ENCODE measurements at places on chromosomes 5 and 9.
A peak's percentile ranks its signal among the peaks of the same experiment; 100 is the strongest.

- DNase-seq, result peak; percentile 70
Observed at GRCh38 chr9:33619666-33620404, 95.8 kb downstream of the ANKRD18B start.

- no peak for DNase-seq
Observed at GRCh38 chr9:88043647-88044046, 69.3 kb upstream of the CDK20 start.

DNA sequence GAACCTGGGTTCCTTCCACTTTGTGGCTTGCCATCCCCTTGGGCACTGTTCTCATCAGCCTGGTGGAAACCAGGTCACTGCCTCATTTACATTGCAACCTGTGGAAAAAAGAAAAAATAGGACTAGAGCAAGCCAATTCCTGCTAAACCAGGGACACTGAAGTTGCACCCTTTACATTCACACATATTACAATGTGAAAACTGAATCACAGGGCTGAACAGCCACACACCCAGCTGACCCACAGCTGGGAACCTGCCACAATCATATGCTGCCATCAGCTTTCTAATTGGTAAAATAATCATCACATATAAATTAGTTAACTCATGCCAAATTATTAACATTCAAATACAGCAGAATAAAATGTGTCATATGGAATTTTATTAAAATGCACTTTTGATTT, 94.5 kb downstream of the CDH6 start:
- DNase-seq, result no peak

- DNase-seq, result no peak
Observed at GRCh38 chr5:146956217-146956616, 77.7 kb upstream of the PPP2R2B start.

GRCh38 chr9:127183814-127184582, 61.6 kb upstream of the ANGPTL2 start:
- DNase-seq, result no peak

GRCh38 chr5:11130131-11130530, 369.1 kb upstream of the DAP start:
- DNase-seq, result no peak

DNA sequence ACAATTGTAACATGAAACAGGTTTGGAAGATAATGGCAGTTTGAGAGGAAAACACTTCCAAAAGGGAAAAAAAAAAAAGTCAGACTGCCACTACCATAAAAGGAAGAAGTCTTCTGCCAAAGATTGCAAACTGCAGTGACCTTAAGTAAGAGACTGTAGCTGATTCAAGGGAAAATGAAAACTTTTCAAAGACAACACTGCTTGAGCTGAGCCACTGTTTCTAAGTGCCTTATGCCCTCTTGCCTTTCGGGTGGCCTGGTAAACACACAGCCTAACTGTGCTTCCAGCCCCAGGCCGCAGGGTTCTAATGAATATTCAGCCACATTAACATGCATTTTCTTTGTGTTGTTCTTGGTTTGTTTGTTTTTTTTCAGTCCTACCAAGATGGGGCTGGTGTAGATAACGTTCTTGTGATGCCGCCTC, 354.6 kb downstream of the BNC2 start:
- DNase-seq, result no peak

DNA sequence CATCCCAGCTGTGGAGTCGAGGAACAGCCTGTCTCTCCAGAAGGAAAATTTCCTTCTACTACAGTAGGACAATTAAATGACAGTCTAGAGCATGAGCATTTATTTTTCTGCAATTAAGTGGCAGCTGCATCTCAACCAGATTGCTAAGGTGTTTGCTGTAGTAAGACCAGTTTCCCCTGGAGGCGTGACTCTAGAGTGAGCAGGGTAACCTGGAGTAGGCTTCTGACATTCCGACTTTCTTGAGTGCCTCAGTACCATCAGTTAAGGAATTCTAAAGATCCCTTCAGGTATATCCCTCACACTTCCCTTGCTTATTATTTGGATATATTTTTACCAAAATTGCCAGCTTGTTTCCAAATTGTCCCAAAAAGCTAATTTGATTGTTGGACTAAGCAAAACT, 59.2 kb upstream of the IRX2 start:
- DNase-seq, result no peak

GRCh38 chr9:31153250-31153840, 1231.1 kb upstream of the ACO1 start:
- peak; percentile 17 for DNase-seq

DNA sequence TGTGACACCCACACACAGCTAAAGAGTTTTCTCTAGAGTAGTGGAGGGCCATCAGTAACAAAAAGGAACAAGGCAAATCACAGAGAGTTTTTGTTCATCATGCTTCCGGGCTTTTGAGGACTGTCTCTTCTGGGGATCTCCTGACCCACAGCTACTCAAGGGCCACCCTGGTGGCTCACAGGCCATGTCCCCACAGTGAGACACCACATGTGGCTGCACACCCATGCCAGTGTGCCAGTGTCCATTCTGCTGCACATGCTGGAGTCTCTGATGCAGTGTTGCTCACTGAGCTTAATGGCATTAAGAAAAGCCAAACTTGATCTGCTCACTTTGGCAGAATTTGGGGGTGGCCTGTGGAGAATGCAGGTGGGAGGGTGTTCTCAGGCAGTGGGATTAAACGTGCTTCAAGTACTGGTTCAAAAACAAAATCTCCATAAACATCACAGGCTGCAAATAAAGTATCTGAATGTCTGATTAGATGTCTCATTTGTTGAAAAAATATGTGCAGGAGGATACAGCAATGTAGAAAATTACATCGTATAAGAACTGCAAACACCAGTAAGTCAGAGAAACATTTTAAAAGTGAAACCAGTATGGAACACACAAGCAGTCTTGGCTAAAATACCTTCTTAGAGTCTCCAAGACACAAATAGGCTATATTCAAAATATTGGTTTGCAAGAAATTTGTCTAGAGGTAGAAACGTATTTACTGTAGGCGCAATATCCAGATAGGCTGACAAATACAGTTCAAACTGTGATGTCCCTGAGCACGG, 11.0 kb downstream of the FREM1 start:
- no peak for DNase-seq

- DNase-seq, result no peak
Observed at GRCh38 chr9:37972351-37972848, 68.5 kb upstream of the SLC25A51 start.

- no peak for DNase-seq
Observed at GRCh38 chr9:98724810-98725530, 16.2 kb upstream of the GABBR2 start.

GRCh38 chr5:154190595-154191304, at the start of gene GALNT10:
TSS of gene GALNT10 (plus strand) at chr5:154190733. CDS start at chr5:154190867, 134 bp downstream.
- peak; percentile 44 for DNase-seq

DNA sequence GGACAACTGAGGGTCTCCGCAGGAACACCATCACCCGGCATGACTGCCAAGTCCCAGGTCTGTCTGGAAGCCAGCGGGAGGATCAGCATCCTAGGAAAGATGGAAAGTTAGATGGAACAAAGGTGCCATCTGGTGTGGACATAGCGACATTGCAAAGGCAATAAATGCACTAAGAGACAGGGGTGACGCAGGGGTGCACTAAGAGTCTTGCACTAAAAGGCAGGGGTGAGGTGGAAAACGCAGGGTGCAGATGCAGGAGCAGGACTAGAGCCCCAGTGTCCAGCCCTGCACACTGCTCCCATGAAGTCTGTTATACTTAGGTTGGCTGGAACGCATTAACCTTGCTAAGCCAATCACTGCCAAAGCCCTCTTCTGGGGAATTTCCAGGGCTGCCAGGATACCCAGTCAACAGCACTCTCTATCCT, 15.5 kb downstream of the ATOX1 start:
- peak; percentile 57 for DNase-seq

DNA sequence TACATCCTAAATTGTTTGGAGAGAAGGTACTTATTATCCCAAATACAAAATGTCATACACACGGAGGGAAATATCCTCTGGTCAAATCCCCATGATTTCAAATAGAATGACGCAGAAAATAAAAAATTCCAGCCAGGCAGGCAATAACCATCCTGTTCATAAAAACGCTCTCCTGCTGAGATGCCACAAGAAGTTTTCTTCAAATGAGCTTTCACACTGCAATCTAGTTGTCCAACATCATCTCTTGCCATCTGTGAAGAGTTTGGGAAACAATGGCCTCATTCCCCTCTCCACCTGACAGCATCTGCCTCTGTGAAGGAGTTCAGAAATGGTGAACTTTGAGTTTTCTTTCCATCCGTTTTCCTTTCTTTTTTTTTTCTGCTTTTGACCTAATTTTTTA, 83.3 kb upstream of the SLC30A5 start:
- no peak for DNase-seq

- DNase-seq, result no peak
Observed at GRCh38 chr9:137311986-137312851, 10.1 kb upstream of the NRARP start.

DNA sequence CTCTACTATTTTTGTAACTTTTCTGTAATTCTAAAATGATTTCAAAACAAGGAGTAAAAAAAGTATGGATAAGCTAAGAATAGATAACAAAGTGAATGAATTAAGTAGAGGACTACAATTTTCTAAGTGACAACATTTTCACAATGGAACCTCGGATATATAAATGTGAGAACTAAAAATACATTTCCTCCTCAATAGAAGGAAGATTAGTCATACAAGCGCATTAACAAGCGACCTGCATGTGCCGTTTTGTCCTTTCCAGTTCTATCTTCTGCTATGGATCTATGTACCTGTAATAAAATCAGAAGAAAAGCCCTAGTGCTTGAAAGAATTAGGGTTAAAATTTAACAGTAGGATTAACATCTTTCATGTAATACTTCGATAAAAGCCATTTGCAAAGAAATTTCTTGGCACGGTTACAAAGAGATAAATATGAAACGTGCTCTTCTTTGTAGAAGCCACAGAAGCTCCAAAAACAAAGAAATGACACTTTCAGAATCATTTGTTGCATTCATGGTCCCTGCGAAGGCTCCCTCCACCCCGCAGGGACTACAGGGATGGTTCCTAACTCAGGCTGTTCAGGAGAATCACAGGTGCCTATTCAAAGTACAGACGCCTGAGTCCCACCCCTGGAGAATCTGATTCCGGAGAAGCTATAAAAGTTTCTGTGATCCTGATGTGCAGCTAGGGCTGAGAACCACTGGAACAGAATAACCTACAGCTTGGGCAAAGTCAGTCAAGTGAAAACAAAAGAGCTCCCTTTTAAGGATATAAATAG, 216.6 kb upstream of the EFNA5 start:
- no peak for DNase-seq

DNA sequence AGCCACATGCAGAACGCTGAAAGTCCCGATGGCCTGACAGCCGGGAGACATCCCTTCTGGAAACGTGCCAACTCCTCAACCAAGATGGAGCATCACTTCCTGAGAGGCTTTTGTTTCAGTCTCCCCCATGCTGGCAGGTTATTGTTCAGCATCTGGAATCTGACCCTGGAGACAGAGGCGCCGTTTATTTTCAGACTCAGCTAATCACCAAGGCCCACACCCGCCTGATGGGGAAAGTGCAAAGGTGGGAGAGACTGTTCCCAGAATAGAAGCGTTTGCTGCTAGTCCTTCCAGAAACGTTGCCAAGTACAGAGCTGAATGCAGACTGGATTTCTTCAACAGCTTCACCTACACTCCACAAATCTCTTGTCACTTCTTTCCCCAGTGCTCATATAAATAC, 41.8 kb upstream of the S1PR3 start:
- no peak for DNase-seq

DNA sequence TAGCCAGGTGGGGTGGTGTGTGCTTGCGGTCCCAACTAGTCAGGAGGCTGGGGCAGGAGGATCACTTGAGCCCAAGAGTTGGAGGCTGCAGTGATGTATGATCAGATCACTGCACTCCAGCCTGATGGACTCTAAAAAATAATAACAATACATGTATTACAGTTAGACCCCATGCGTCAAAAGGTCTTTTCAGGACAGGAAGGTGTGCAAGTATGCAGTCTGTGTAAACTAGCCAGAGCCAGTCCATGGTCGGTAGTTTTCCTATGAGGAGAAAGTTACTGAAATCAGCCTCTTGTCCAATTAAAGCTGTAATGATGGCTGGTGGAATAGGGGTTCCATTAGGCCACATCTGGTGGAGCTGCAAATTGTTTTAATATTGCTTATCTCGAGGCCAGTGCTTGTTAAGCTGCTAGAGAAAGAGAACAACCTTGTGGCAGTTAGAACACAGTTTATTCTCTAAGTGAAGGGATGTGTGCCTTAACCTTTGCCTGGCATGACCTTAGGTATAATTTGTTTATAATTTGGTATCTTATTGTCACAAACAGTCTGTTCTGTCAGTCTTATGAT, 1.5 kb upstream of the STOM start:
- no peak for DNase-seq

DNA sequence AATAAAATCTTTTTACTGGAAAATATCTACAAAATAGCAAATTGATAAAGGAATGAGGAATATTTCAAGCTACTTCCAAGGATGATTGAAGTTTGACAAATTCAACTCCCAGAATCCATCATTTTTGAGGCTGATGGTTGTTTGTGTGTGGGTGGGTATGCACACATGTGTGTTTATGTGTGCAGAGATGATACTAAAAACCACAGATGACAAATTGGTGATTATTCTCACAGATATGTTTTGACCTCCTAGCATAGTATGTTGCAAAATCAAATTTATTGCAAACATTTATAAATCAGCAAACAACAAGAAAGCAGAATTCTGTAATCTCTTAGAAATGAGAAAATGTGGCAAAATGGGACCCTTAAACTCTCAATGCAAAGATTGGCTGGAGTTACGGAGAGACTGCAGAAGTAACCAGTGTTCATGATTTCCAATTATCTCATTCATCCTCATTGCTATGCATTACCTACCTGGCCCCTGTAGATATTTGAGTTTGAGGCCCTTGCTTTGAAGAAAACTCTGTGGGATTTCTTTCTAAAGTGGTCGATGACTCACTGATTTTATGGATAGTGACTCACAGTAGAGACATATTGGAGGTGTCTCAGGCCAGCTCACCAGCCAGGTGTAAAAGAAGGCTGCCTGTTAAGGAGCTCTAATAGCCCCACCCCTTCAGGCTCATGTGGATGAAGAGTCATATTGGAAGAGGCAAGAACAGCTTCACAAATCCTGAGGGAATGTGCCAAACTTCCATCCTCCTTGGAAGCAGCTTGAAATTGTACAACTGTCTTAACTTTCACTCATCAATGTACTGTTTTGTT, 44.6 kb upstream of the TMC1 start:
- DNase-seq, result peak; percentile 76

DNA sequence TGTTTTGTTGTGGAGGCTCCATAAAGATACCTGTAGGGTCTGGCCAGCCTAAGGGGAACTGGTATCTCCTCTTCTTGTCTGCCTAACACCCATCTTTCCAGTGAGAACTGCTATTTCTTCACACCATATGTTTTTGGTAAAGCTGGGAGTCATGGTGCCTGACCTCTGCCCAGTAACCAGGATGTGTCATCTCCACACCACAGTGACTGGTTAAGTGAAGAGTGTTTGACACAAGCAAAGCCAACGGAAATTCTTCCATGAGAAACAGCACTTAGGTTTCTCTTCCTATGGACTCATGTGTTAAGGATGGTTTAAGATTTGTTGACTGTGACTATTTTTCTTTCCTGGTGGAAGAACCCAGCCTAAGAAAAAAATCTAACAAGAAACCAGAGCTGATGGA, 111.5 kb downstream of the HTR4 start:
- no peak for DNase-seq

- no peak for DNase-seq
Observed at GRCh38 chr5:21049901-21050300, 1061.9 kb upstream of the CDH18 start.

- peak; percentile 78 for DNase-seq
Observed at GRCh38 chr5:53360811-53361210, 119.6 kb upstream of the FST start.
